ENCODE measurements at places on chromosomes 3 and 15. TPM values are rescaled to one million over a fixed set of nuclear protein-coding genes. Genes with fewer than 3 reads are reported as not detected.

DNA sequence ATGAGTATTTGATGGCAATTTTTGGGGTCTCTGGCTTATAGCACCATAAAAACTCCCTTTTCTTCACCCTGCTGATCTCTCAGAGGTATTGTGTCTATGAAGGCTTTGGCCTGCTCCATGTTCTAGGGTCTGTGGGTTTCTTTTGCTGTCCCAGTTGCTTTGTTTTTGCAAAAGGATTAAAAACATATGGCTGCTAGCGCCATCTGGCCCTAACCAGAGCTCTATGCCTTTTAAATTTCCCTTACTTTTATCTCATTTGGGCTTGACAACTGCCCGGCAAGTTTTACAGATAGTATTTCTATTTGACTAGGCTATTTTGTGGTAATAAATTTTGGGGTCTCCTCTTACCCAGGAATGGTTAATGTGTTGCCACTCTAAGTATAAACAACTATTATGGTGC lies 6.4 kb upstream of the GHRL start:
- H3K27me3 ChIP-seq: no peaks in the 10 kb centered on the region
- H3K36me3 ChIP-seq: peaks cover 81% of the 10 kb centered on the region
- DNase-seq: no peak
- no peak overlapping the region for H3K27ac ChIP-seq

DNA sequence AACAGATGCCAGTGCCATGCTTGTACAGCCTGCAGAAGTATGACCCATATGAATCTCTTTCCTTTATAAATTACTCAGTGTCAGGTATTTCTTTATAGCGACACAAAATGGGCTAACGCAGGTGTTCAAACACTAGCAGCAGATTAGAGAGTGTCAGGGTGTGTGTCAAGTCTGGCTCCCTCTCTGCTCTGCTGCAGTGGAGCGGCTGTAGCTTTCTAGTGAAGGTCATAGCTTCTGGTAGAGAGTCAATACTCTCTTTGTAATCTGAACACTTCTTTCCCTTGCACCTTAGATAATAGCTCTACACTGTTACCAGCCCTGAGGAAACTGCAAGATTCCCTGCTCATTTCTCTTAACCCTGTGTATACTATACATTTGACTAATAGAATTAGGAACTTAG lies 483.2 kb upstream of the TGFBR2 start:
- H3K4me1 ChIP-seq: no peaks in the 10 kb centered on the region
- H3K4me3 ChIP-seq: no peak overlapping the region
- H3K36me3 ChIP-seq: no peaks in the 10 kb centered on the region
- H3K27me3 ChIP-seq: no peaks in the 10 kb centered on the region
- no peak overlapping the region for H3K27ac ChIP-seq

GRCh38 chr3:46931631-46932331 lies 44.8 kb downstream of the CCDC12 start:
- DNase-seq: peak; percentile 61
- H3K27me3 ChIP-seq: no peaks in the 10 kb centered on the region
- H3K27ac ChIP-seq: peak overlapping the region; percentile 90
- H3K4me3 ChIP-seq: no peak overlapping the region

GRCh38 chr15:62209322-62209721 lies 44.2 kb upstream of the C2CD4B start:
- H3K4me3 ChIP-seq: no peak overlapping the region
- DNase-seq: no peak
- no peaks in the 10 kb centered on the region for H3K36me3 ChIP-seq
- no peak overlapping the region for H3K27ac ChIP-seq
- no peaks in the 10 kb centered on the region for H3K4me1 ChIP-seq
- H3K27me3 ChIP-seq: no peaks in the 10 kb centered on the region

- no peaks in the 10 kb centered on the region for H3K4me1 ChIP-seq
- H3K4me3 ChIP-seq: no peak overlapping the region
Observed at GRCh38 chr3:116280130-116280740, 165.1 kb downstream of the LSAMP start.

- no peak overlapping the region for H3K4me3 ChIP-seq
- peaks cover 17% of the 10 kb centered on the region for H3K4me1 ChIP-seq
- H3K36me3 ChIP-seq: no peaks in the 10 kb centered on the region
Observed at GRCh38 chr3:32405155-32405554, 13.5 kb downstream of the CMTM7 start.

DNA sequence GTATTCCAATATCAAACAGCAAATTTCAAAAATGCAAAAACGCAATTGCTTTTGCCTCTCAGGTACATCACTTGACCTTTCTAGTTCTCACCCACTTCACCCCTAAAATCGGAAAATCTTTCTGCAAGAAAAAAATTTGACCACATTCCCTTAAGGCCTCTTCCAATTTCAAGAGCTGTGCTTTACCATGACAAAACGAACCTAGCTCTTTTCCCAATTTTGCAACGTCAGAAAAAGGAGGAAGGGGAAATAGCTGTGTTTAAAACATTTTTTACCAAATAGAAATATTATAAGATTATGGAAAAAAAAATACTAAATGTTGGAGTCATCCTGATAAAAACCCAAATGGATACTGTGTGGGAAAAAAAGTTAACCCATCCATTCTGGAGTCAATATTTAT lies 1.1 kb upstream of the NR2C2 start:
- H3K27ac ChIP-seq: peak overlapping the region; percentile 99
- H3K4me3 ChIP-seq: peak overlapping the region; percentile 74
- H3K4me1 ChIP-seq: peaks cover 34% of the 10 kb centered on the region
- H3K27me3 ChIP-seq: no peaks in the 10 kb centered on the region
- DNase-seq: no peak
- H3K36me3 ChIP-seq: no peaks in the 10 kb centered on the region

DNA sequence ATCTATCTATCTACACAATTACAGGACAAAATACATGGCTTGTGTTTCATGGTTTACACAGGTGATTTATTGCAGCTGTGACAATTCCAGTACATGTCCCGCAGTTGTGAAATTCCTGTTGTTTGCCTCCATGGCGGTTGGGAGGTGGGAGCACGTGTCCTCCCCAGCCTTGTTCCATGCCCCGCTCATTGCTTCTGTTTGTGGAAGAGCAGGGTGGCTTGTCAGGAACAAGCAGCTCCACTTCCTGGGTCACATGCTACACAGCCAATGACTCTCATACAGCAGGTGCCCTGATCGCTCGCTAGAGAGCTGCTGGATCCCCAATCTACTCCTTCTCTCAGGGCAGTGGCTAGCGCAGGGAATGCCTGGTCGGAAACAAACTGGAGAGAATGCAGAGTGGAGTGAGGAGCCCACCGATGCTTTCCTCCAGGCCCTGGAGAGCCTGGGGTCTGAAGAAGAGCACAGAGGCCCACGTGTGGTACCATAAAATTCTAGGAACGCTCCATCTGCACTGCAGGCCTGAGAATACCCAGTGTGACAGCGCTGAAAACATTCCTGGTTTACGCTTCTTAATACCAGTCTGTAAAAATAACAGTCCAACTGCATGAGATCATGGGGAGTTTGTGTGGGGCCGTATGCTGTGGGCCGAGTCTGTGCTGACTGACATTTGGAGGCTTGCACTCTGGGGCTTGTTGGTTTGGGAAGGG lies 270.6 kb upstream of the RGMA start:
- no peaks in the 10 kb centered on the region for H3K4me1 ChIP-seq
- H3K4me3 ChIP-seq: no peak overlapping the region
- no peak for DNase-seq

- no peaks in the 10 kb centered on the region for H3K27me3 ChIP-seq
- no peak overlapping the region for H3K27ac ChIP-seq
- H3K4me1 ChIP-seq: no peaks in the 10 kb centered on the region
- H3K4me3 ChIP-seq: no peak overlapping the region
- no peaks in the 10 kb centered on the region for H3K36me3 ChIP-seq
Observed at GRCh38 chr3:42473083-42473932, 29.1 kb upstream of the VIPR1 start.

DNA sequence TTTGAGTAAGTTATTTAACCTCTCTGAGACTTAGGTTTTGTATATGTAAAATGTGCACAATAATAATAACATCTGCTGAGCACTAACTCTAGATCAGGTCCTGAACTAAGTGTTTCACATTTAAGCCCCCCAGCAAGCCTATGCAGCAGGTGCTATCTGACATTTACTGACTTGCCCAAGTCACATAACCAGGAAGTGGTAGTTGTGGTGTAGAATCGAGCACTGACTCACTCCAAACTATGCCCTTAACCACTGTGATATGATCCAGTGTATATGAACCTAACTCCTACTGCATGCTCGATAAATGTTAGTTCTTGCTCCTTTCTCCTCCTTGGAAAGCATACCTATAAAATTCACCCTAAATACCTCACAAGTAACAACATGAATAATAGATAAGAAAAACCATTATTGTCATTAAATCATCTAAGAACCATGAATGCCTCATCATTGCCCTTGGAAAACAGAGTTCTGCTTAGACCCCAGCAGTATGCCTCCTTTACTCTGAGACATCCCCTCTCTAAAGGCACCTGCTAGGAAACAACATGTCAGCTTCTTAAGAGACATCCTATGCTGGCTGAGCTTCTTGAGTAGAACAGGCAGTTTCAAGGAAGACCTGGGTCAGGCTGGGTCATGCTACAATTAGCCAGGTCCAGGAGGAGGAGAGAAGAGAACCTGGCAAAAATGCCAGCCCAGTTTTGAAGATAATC lies 3.0 kb upstream of the SHC4 start:
- H3K27me3 ChIP-seq: no peaks in the 10 kb centered on the region
- H3K36me3 ChIP-seq: no peaks in the 10 kb centered on the region
- H3K27ac ChIP-seq: no peak overlapping the region
- DNase-seq: no peak

GRCh38 chr15:57516327-57517029 lies 75.2 kb upstream of the MYZAP start:
- H3K4me1 ChIP-seq: no peaks in the 10 kb centered on the region
- no peak overlapping the region for H3K4me3 ChIP-seq
- H3K27ac ChIP-seq: no peak overlapping the region
- DNase-seq: no peak
- no peaks in the 10 kb centered on the region for H3K36me3 ChIP-seq

DNA sequence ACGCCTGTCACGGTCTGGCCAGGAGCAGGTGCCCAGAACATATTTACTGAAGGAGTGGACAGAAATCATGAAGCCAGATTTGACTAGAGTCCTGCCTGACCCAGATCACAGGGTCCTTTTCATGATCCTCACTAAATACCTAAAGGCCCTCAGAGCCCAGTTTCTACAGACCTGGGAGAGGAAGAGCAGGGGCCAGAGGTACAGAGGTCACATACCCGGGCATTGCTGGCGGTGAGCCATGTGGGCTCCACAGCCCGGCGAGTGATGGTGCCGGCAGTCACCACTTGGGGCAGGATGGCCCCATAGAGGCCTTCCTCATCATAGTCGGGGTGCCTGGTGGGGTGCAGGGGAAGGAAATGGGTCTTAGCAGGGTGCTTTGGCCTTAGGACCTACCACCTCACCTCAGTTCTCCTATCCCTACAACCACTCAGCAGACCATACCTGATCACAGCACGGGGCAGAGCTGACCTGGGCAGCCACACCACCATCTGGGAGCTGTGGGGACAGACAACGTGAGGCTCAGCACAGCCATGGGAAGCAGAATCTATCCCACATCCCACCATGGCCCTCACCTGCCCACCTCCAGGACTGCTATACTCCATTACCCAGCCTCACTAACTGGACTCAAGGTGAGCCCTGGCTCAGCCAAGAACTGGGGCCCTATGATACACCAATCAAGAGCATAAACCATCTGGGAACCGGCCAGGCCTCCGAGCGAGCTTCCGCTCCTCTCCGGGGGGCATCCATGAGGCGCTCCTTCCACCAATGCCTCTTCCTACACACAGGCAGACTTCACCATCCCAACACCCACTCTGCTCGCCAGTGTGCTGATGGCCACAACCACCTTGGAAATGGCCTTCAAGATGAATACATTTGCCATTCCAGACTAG lies 12.9 kb downstream of the POLG start:
- H3K4me1 ChIP-seq: no peaks in the 10 kb centered on the region
- DNase-seq: no peak
- no peak overlapping the region for H3K4me3 ChIP-seq
- peaks cover 98% of the 10 kb centered on the region for H3K36me3 ChIP-seq
- no peaks in the 10 kb centered on the region for H3K27me3 ChIP-seq
- H3K27ac ChIP-seq: no peak overlapping the region

DNA sequence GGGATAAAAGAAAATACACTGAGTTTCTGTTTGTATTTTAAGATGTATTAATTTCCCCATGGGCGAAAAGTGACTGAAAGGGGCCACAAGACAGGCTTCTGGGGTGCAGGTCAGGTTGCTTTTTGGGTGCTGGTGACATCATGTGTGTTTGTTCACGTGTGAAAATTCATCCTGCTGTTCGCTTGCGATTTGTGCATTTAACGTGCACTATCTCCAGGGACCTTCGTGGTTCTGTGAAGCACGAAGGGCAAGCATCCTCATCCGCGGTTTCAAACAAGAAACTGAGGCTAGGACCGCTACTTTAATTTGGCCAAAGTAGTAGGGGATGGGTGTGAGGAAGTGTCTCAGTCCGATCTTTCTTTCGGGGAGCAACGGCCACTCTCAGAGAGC lies 1.6 kb upstream of the SMAD6 start:
- H3K4me1 ChIP-seq: peaks cover 12% of the 10 kb centered on the region
- H3K4me3 ChIP-seq: peak overlapping the region; percentile 76
- H3K27me3 ChIP-seq: no peaks in the 10 kb centered on the region
- H3K27ac ChIP-seq: peak overlapping the region; percentile 61
- DNase-seq: no peak

DNA sequence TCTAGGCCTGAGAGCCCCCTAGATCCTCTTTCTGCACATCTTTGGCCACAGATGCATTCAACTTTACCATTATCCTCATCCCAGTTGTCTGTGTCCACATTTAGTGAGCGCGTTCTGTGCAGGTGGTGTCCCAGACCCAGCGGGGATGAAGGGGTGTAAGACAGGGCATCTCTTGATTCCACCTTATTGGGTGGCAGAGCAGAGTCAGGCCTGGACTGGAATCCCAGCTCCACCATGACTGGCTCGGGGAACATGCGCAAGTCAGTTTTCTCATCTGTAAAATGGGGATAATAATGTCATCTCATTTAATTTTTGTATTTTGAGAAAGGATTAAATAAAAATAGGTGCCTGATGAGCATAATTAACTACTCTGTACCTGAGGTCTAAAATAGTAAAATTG lies 7.8 kb downstream of the SMAD6 start:
- H3K27ac ChIP-seq: no peak overlapping the region
- DNase-seq: no peak
- peaks cover 29% of the 10 kb centered on the region for H3K4me1 ChIP-seq
- H3K4me3 ChIP-seq: no peak overlapping the region
- H3K27me3 ChIP-seq: no peaks in the 10 kb centered on the region

GRCh38 chr3:45665101-45665572 lies 24.1 kb upstream of the SACM1L start:
- peak overlapping the region; percentile 60 for H3K27ac ChIP-seq
- no peaks in the 10 kb centered on the region for H3K27me3 ChIP-seq
- H3K4me3 ChIP-seq: peak overlapping the region; percentile 41
- peaks cover 59% of the 10 kb centered on the region for H3K4me1 ChIP-seq

- H3K36me3 ChIP-seq: peaks cover 26% of the 10 kb centered on the region
- peak overlapping the region; percentile 25 for H3K4me3 ChIP-seq
- peaks cover 62% of the 10 kb centered on the region for H3K4me1 ChIP-seq
- H3K27me3 ChIP-seq: no peaks in the 10 kb centered on the region
- no peak for DNase-seq
- H3K27ac ChIP-seq: peak overlapping the region; percentile 77
Observed at GRCh38 chr15:41955807-41956525, 16.4 kb downstream of the EHD4 start.

- no peaks in the 10 kb centered on the region for H3K36me3 ChIP-seq
- H3K27ac ChIP-seq: no peak overlapping the region
- H3K4me3 ChIP-seq: no peak overlapping the region
- no peak for DNase-seq
- H3K27me3 ChIP-seq: no peaks in the 10 kb centered on the region
Observed at GRCh38 chr3:16378415-16378814, 113.4 kb downstream of the OXNAD1 start.

Gene MELTF
- total RNA-seq: 5.0 TPM

Gene RPL39L
- 6.7 TPM for total RNA-seq

Gene RGMA
- total RNA-seq: 23.1 TPM

Gene EEF1AKMT4
- total RNA-seq: 0.86 TPM

Gene MUC20
- 1.4 TPM for total RNA-seq

Gene MYLK
- total RNA-seq: 11.6 TPM

Gene STRA6
- total RNA-seq: not detected

Gene ITIH3
- 0.32 TPM for total RNA-seq

Gene CCRL2
- total RNA-seq: 2.2 TPM
